Thoracic aorta (tissue), 2 donors: ENCODE measurements at places on chromosomes 3 and 15.
A peak's percentile ranks its signal among the peaks of the same experiment; 100 is the strongest.

GRCh38 chr3:184282941-184283340 is 7.1 kb downstream of the ECE2 start:
- no peaks in the 10 kb centered on the region for H3K4me1 ChIP-seq
- no peaks in the 10 kb centered on the region for H3K27me3 ChIP-seq
- H3K36me3 ChIP-seq = no peaks in the 10 kb centered on the region
- H3K27ac ChIP-seq = no peak overlapping the region
- no peak for DNase-seq

GRCh38 chr3:142013326-142013980 is 135.9 kb downstream of the TFDP2 start:
- H3K4me3 ChIP-seq = no peak overlapping the region
- H3K27ac ChIP-seq = peak overlapping the region; percentile 44
- no peaks in the 10 kb centered on the region for H3K36me3 ChIP-seq
- DNase-seq = no peak
- peaks cover 6% of the 10 kb centered on the region for H3K4me1 ChIP-seq

DNA sequence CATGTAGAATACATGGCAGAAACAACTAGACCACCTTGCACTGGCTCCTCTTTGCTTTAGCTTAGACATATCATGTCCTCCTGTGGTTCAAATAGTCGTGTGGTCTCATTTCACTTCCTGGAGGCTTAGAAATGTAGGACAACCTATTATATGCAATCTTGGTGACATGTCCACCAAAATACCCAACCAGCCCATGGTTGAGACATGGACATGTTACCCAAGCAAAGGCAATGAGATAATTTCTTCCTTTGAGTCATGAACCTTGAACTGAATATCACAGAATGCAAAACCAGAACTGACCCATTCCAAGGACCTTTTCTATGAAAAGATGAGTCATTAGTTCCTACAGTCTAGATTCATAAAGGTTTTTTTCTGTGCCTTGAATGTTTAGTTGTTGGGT is 309.0 kb upstream of the MDFIC2 start:
- no peak for DNase-seq
- no peaks in the 10 kb centered on the region for H3K36me3 ChIP-seq
- H3K4me1 ChIP-seq = no peaks in the 10 kb centered on the region
- no peak overlapping the region for H3K4me3 ChIP-seq
- no peaks in the 10 kb centered on the region for H3K27me3 ChIP-seq

- H3K27me3 ChIP-seq = no peaks in the 10 kb centered on the region
- no peak overlapping the region for H3K4me3 ChIP-seq
- peaks cover 7% of the 10 kb centered on the region for H3K4me1 ChIP-seq
- no peak for DNase-seq
- H3K27ac ChIP-seq = no peak overlapping the region
- no peaks in the 10 kb centered on the region for H3K36me3 ChIP-seq
Measured at GRCh38 chr15:60966316-60966715, 262.8 kb downstream of the RORA start.

DNA sequence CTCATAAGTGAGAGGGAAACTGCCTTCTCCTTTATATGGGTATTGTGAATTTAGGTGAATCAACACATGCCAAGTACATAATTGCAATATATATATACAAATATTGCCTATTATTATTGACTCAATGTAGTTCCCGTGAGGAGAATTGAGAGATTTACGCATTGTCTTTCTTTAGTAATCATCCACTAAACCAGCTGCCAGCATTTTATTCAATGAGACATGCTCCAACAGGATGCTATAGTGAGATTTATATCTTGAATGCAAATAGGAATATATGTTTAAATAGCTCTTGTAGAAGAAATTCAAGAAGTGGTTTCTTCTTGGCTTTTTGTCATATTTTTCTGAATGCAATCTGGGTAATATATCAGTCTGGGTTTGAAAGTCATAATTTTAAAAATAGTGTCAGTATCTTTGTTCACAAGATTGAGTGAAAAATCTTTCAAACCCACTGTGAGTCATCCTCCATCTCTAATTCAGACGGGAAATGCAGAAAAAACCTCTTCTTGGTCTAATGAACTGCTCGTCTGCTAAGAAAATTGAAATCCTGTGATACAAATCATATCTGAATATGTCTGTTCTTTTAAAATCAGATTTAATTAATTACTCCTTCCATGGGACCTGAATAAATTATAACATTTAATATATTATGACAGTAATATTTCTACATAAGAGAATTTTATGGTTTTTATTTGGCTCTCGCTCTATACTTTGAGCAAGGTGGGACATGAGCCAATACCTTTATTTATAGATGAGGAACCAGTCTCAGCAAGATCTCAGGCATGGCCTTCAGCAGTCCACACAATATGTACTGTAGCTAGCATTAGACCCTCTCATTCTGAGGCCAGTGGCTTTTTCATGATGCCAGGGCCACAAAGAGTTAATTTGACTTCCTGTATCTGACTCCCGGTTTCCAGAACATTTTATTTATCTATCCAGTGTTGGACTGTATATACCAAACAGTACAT is 516.0 kb downstream of the GABRG3 start:
- H3K4me3 ChIP-seq = no peak overlapping the region
- H3K4me1 ChIP-seq = no peaks in the 10 kb centered on the region
- H3K36me3 ChIP-seq = no peaks in the 10 kb centered on the region
- H3K27me3 ChIP-seq = no peaks in the 10 kb centered on the region

GRCh38 chr3:105108823-105109222 is 257.9 kb upstream of the ALCAM start:
- no peaks in the 10 kb centered on the region for H3K4me1 ChIP-seq
- H3K27me3 ChIP-seq = no peaks in the 10 kb centered on the region
- H3K36me3 ChIP-seq = no peaks in the 10 kb centered on the region
- no peak for DNase-seq
- H3K4me3 ChIP-seq = no peak overlapping the region
